ENCODE measurements at places on chromosomes 16 and 17.

DNA sequence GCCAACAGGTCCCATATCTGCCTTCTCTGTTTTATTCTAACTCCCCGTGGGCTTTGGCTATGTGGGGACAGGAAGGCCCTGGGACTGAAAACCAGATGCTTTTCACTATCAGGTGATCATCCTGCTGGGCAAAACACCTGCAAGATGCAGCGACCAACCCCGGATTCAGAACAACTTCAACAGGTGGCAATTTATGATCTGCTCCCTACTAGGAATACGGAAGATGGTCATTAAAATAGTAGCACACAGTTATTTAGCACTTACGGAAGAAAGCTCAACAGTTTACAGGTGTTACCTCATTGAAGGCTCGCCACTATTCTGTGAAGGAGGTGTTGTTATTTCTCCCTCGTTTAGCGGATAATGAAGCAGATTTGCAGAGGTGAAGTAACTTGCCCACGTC is 7.8 kb upstream of the SLC5A11 start:
- no peak for DNase-seq

DNA sequence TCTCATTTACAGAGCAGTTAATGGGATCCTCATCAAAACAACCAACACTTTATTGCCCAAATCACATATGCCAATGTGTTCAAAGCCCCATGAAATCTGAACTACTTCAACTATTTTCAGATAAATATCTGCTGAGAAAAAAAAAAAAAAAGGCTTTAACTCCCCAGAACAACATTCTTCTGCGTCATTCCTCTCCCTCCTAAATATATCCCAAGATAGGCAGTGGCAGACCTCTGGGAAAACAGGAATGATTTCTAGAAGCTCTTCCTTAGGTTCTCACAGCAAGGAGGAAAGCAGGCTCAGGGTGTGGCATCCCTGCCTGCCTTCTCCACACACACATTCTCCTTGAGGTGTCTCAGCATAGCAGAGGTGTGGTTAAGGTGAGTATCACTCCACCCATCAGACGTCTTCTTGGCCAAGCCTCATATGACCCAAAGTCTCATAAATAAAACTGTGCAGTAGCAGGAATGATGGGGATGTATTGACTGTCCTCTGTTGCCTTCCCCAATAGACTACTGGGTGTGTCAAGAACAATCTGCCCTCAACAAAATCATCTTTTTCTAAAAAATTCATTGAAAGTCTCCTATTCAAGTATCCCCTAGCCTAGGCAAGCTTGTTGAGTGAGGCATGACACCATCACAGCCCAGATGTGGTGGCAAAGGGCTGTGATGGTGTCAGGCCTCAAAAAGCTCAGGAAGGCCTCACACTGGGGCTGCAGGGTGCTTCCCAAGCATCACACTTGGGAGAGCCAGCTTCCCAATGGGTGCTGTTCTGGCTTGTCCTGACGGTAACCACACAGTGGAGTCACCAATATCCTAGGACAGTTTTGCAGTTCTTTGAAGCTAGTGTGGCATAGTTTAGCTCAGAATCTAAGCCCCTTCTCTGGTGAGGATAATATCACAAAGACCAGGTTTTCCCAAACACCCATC is 135.4 kb upstream of the SOX9 start:
- DNase-seq = no peak

DNA sequence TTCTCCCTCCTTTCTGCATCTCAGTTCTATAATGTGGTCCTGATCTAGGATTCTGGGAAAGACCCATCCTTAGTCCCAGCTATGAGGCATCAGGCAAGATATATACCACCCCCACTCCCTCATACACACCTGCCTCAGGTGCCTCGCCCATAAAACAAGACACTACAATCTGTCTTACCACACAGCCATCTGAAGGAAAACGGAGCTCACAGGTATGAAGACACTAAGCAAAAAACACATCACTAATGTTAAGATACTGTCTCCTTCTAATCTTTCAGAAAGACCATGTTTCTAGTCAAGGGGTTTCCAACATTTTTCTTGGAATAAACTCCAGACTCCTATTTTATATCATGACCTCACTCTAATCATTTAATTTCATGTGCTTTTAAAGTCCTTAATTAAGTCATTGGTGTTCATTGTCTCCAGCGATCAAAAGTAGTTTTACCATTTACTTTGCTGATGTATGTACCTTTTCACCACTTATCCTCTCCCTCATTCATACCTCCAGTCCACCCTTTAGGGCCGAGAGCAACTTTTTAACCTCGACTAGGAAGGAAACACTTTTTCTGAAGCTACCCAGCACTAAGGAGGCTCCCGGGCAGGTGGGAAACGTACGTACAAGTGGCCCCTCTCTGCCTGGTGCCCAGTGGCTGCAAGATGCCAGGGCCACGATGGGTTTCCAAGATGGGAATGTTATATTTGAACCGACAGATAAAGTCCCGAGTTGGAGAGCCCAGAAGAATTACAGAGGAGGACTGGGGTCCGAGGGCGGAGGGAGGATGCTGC is 979 bp downstream of the MAP3K14 start:
- DNase-seq = no peak

DNA sequence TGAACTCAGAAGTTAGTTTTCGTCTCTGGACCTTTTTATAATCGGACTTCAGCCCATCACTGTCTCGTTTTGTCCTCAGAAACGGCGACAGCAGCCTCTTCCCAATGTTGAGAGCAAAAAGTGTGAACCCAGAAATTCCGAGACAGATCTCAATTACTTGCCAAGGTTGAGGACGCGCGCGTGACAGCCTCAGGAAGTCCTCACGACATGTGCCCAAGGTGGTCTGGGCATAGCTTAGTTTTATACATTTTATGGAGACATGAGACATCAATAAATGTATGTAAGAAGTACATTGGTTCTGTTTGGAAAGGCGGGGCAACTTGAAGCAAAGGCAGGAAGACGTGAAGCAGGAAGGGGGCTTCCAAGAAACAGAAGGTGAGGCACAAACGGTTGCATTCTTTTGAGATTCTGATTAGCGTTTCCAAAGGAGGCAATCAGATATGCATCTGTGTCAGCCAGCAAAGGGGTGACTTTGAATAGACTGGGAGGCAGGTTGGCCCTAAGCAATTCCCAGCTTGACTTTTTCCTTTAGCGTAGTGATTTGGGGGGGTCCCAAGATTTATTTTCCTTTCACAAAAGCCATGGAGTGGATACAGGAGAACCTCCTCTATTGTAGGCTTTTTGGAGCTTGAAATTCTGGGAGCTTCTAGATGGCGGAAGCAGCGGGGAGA is 583 bp upstream of the ZNF747 start:
- no peak for DNase-seq

- no peak for DNase-seq
Measured at GRCh38 chr16:81650982-81651562, 128.0 kb upstream of the PLCG2 start.

DNA sequence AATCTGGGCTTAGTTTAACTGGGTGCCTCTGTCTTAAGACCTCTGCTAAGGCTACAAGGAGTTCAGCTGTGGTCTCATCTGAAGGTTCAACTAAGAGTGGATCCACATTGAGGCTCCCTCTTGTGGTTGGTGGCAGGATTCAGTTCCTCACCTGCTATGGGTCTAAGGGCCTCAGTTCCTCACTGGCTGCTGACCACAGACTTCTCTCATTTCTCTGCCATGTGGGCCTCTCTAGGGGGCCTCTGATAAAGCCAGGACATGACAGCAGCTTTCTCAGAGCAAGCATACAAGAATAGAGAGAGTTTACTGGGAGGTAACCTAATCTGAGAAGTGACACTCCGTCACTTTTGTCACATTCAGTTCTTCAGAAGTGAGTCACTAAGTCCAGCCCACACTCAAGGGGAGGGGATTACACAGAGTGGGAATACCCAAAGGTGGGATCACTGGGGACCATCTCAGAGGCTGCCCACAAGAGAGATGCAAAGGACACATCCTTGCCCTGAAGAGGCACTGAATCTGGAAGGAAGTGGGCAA is 19.2 kb upstream of the ABAT start:
- DNase-seq = peak; percentile 74

GRCh38 chr17:32933881-32934280 is 5.9 kb downstream of the TMEM98 start:
- DNase-seq = no peak

- DNase-seq = peak; percentile 52
Measured at GRCh38 chr16:87461466-87461991, 31.3 kb downstream of the ZCCHC14 start.

GRCh38 chr16:88839026-88839529 is 17.7 kb downstream of the GALNS start:
- DNase-seq = no peak

GRCh38 chr17:36777118-36777517 is 160.2 kb upstream of the LHX1 start:
- peak; percentile 15 for DNase-seq

GRCh38 chr16:86595983-86596605 is 17.7 kb downstream of the FOXL1 start:
- no peak for DNase-seq

DNA sequence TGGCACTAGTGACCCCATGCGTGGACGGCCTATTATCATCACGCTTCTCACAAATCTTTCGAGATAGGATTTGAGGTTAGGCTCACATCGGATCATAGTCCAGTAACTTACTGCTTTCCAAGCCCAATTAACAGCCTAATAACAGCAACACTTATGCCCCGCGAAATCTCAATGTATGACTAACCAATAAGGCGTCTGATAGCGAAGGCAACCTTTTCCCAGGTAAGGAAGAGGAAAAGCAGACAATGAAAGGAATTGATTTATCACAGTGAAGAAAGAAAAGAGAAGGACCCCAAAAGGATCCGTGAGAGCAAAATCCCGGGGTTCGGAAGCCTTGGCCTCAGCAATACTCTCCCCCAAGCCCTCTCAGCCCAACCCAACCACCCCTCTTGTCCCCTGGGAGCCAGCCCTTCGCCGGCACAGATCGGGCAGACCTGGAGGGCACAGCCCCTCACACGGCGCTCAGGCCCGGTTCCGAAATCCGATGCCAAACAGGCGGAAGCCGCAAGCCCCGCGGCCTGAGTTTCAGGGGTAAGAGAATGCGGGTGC is 534 bp downstream of the GPATCH8 start:
- DNase-seq = no peak

GRCh38 chr16:2033057-2033908 is 6.6 kb downstream of the NHERF2 start:
- DNase-seq = peak; percentile 35

DNA sequence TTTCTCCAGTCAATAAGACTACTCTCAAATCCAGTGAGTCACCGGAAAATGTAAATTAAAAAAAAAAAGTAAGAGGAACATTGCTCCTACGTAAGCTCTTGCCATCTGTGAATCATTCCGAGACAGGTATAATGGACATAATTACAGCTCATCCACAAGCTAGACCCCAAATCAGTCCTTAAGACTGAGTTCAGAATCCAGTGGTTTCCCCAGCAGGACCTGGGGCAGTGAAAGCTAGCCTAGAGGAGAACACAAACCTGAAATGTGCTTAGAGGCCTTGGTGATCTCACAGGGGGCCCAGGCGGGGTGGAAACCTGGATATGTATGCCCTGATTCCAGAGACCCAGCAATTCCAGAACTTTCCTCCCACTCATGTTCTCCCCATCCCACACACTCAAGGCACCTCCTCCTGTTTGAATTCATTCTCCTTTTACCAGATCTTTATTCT is 132.0 kb downstream of the COPRS start:
- no peak for DNase-seq

DNA sequence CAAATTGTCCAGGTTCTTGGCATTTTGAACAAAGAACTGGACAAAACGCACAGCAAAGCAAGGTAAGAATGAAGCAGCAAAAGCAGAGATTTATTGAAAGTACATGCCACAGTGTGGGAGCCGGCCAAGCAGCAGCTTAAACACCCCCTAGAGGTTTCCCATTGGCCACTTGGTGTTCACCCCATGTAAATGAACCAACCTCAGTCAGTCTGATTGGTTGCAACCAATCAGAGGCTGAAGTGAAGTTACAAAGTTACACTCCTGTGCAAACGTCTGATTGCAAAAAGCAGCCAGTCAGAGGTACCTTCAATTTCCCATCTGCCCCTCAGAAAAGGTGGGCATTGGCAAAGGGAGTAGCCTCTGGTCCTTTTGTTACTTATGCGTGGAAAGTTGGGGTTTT is 8.8 kb upstream of the ZNF263 start:
- DNase-seq = no peak

- DNase-seq = no peak
Measured at GRCh38 chr17:1713878-1714426, 3.8 kb upstream of the TLCD2 start.

- no peak for DNase-seq
Measured at GRCh38 chr17:5509482-5509881, 23.1 kb downstream of the MIS12 start.

DNA sequence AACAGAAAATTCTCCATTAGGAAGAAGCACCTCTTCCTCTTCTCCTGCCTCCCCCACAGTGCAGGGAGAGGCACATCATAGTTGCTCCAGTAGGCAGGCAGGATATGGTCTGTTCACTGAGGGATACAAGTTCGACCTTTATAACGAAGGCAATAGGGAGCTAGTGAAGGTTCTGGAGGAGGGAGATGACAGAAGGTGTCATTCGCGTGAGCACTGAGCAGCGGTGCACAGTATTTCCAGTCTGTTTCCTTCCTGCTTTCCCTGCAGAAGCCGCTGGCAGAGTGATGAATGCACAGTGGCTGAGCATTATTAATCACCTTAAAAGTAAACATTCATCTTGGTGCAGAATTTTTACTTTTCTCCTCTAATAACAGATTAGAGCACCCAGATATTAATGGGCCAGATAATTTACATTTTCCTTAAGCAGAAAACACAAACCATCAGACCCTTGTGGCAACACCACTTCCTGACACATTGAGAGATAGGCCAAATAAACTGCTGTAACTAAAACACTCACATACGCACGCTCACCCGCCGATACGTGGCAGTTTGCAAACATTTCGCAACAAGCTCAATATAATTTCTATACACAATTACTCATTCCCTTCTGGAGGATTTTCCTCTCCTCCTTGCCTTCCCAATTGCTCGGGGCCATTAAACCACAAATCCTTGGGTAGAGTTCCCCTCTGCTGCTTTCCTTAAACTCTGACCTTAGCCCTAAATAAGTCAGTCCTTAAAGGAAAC is 69.5 kb downstream of the AIPL1 start:
- DNase-seq = no peak

GRCh38 chr16:89583895-89584644 is 8.5 kb downstream of the CPNE7 start:
- no peak for DNase-seq
